Endothelial cell (in vitro differentiated cells): ENCODE measurements at places on chromosomes 6 and 20.

GRCh38 chr6:161830866-161831616, 557.2 kb upstream of the AGPAT4 start:
- no peak for DNase-seq

GRCh38 chr6:170039156-170040114, 251.4 kb downstream of the DLL1 start:
- no peak for DNase-seq

GRCh38 chr20:1526896-1527295, 30.6 kb downstream of the SIRPD start:
- no peak for DNase-seq

DNA sequence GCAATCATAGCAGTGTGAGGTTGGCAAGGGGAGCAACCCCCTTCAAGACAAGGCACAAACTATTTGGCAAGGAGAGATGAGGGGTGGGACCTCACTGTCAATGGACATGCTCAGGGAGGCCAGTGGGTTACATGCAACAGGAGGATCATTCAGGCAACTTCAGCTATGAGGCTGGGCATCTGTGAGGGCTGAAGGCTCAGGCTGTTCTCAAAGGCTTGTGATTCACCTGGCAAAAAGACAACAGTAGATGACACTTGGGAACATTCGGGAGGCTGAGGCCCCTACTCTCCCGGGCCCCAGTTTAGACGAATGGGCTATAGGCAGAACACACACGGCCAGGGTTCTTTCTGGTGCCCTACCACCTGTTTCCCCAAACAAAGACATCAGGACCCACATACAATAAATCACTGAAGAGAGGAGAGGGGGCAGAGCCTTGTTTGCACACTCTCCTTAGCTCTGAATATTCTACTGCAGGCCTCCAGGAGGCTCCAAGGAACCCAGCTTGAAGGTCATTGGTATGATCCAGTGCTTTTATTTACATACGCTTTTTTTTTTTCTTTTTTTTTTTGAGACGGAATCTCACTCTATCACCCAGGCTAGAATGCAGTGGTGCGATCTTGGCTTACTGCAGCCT, 7.9 kb downstream of the TUBB start:
- no peak for DNase-seq

DNA sequence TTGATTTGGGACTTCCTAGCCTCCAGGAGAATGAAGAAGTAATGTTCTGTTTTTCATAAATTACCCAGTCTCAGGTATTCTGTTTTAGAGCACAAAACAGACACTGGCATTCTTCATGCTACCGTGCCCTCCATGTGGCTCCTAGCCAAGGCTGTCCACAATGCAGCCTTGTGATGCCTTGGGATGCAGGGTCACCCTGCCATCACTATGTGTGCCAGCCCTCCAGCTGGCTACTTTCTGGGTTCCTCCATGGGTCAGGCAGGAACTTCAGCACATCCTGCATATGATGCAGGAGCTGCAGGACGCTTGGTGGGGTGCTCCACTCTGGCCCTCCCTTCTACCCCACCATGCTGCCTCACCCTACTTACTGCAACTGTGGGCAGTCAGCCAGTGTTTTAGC, 38.0 kb upstream of the FAM50B start:
- DNase-seq: no peak

DNA sequence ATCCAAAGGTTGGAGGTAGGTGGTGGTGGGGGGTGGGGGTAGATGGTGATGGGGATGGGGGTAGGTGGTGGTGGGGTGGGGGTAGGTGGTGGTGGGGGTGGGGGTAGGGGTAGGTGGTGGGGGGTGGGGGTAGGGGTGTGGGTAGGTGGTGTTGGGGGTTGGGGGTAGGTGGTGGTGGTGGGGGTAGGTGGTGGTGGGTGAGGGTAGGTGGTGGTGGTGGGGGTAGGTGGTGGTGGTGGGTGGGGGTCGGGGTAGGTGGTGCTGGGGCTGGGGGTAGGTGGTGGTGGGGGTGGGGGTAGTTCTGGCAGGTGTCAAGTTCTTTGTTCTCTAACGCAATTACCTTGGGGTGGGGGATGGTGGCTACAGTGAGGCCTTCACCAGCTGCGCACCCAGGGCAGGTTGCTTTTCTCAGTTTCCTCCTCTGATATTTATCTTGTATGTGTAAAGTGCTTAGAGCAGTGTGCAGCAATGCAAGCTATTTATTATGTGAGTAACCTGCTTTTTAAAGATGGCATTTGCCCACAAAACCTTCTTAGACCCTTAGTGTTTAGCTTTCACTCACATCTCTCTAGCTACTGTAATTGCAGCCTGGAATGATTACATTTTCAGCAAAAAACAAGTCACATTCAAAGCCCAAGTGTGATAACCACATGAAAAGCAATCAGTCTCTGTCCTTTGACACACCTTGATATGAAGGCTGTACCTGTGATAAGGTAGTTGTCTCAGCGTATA, 8.2 kb upstream of the CCDC167 start:
- DNase-seq: no peak

DNA sequence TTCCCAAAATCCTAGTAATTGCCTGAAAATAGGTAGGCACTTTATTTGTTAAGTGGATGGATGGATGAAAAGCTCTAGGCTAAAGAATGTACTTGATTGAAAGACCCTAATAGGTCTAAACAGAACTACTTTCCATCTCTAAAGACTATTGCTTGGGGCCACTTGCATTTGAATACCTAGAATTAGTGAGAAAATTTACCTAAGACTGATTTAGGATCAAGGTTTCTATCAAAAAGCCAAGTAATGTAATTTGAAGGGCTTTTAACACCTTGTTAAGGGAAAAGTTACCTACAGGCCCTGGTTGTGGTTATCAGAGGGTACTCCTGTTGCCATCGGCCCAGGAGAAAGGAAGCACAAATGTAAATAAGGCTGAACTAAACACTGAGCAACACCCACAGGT, 580.7 kb downstream of the LMBRD1 start:
- DNase-seq: no peak

GRCh38 chr6:129707028-129707427, 2.9 kb downstream of the ARHGAP18 start:
- no peak for DNase-seq

DNA sequence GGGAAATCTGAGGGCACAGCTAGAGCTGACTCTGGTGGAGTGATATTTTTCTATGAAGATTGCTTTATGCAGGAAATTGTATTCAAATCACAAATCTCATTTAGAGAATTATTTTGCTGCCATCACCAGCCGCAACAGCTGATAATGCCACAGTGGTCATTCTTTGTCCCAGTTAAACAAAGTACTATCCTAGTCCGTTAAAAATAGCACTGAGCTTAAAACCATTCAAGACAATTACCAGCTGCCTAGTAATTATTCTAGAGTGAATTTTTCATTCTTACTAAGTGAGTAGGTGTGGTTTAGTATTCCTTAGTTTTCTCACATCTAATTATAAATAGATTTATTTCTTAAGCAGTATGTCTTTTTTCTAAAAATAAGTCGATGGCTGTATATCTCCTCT, 190.5 kb downstream of the SLC35F1 start:
- no peak for DNase-seq

- no peak for DNase-seq
Observed at GRCh38 chr6:111845441-111845871, 27.8 kb downstream of the FYN start.

DNA sequence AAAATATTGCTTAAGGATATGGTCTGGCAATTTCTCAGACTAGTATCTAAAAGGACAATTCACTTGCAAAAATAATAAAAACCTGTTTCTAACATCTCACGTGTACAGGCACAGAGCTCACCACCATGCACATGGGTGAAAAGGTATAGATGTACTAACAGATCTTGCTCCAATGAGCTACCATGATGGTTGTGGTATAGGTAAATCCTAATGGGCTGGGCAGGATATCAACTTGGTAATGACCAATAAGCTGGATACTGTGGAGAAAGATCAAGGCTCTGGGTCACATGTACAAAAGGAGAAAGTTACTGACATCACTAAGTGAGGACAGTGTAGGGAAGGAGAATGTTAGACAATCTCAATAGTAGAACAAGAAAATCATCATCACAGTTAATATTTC, 111.0 kb upstream of the NUP153 start:
- DNase-seq: no peak

DNA sequence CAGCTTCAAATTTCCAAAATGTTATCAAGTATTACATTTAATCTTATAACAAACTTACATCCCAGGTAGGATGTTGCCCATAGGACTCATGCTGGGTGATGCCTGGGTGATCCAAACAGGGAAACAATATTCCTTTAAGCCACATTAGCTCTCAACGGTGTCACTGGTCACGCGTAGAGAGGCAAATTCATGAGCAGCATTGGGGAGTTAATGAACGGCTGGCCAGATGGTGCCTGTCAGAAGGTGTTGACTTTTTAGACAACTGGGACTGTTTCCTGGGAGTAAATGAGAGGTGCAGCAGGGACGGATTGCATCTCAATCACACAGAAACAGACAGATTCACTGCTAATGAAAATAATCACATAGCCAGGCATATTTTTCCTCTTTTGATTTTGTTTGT, 83.3 kb upstream of the ID4 start:
- no peak for DNase-seq

DNA sequence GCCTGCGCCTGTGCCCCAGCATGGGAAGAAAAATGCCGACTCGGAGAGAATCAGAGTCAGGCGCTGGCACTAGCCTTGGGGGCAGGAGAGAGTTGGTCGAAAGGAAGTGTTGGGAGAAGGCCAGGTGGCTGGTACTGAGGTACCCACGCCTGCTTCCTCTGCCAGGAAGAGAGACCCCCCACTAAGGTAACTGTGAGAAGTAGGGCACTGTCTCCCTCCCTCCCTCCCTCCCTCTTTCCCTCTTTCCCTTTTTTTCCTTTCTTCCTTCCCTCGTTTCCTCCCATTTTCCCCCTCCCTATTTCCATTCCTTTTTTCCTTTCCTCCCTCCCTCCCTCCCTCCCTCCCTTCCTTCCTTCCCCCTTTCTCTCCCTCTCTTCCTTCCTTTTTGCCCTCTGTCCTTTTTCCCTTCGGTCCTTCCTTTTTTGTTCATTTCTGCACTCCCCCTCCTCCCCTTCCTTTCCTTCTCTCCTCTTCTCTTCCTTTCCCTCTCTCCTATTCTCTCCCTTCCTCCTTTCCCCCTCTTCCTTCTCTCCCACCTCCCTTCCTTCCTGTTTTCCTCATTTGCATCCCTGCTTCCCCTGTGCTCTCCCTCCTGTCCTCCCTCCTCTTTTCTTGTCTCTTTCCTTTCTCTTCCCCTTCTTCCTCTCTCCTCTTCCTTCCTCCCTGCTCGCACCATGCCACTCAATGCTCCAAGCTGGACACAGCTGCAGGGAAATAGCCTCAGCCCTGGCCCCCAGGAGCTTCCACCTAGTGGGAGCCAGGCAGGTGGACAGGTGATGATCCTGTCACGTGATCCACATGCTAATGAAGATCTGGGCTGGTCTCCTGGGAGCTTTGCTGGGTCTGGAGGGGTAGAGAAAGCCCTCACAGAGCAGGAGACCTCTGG, 148.0 kb downstream of the DHX35 start:
- no peak for DNase-seq

GRCh38 chr6:144804246-144804790, 519.2 kb downstream of the UTRN start:
- DNase-seq: no peak

DNA sequence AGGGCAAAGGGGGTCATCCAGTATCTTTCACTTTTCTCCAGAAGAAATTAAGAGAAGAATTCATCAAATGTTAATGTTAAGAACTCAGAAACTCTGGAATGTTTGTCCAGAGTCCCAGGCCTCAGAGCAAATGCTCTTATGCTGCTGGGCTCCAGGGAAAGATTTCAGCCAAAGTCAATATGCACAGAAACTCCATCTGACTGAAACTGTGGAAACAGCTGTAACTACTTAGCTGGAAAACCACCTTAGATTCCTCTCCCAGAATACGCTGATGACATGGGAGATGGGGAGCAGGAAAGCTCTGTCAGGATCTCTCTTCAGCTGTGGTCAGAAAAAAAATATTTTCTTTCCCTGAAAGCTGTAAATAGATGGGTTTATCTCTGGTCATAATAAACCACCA, 559.6 kb downstream of the RFPL4B start:
- no peak for DNase-seq

DNA sequence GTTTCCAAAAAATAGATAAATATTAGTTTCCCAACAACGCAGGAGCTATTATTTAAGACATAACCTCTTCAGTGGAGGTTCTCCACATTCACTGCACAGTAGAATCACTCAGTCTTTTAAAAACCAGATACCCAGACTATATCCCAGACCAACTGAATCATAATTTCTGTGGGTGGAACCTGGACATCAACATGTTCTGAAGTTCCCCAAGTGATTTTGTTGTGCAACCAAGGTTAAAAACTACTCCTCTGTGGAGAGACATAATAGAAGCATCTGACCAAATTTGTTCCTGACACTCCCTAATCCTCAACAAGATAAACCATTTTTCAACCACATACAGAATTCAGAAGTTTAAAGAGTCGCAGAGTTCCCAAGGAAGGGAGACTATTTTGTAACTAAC, 42.3 kb downstream of the STK38 start:
- no peak for DNase-seq
